Nephron progenitor cell (in vitro differentiated cells): ENCODE measurements at places on chromosomes 1 and 21.

- DNase-seq, result no peak
Measured at GRCh38 chr21:14469641-14470040, 76.5 kb downstream of the SAMSN1 start.

DNA sequence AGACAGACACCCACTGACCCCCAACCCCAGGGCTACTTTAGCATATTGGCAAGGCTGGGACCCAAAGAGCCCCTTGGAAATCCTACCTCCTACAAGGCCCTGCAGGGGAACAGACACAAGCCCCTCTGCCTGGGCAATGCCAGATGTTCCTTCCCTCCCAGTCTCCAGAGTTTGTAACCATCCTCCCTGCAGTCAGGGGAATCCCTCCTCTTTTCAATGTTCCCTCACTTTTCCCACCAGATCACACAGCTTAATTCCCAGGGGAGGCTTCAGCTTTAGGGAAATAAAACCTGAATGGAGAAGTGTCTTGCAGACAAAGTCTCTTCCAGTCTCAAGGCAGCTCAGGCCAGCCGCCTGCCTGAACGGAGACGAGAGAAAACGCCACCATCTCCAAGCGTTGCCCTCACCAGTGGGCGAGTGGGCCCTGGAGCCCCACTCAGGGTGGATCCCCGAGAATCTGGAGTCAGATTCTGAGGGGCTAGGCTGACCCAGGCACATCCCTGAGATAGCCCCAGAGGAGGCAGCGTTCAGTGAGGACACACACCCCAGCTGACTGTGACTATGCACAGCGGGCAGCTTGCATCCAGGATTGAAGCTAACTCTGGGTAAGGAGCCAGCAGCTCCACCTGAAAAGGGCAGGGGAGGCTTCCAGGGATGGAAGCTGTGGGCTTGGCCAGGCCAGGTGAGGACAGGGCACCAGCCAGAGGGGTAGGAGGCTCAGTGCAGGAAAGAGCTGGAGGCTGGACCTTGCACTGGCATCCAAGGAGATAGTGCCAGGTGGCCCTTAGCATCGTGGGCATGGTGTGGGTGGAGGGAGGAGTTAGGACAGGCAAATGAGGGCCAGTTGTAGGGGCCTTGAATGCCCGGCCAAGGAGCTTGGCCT, 44.0 kb upstream of the ZC3H12A start:
- DNase-seq, result no peak

DNA sequence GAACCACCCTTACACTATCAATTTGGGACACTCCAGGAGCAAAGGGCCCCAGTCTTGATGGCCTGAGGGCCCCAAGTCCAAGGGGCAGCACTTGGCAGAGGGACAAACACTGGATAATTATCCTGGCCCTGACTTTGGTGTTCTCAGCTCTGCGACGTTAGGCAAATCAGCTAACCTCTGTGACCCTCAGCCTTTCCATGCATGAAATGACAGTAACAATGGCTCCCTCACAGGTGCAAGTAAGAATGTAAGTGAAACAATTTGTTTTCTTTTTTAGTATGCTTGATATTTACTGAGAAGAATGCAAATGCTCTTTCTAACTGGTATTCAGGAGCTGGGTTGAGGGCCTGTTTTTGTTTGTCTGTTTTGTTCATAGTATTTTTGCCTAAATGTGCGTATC, 61.6 kb upstream of the PRDX6 start:
- DNase-seq, result no peak

DNA sequence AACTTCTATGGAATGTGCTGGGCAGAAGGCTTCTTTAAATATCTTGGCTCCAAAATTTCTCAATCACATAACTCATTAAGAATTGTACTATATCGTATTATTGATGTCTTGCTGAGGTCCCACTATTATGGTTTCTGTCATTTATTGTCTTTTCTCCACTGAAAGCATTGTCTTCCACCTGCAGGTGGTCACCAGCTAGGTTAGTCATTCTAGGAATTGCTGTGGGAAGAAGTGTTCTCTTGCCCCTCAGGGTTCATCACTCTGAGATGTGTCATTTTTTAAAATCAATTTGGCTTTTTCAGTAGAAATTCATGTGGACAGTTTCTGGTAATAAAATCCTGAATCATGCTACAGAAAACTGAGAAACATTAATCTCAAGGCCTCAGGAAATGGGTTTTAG, 66.1 kb downstream of the NCAM2 start:
- DNase-seq, result no peak

GRCh38 chr1:198637916-198638437, 863 bp upstream of the PTPRC start:
- no peak for DNase-seq

- no peak for DNase-seq
Measured at GRCh38 chr1:178651742-178652141, 73.3 kb upstream of the RALGPS2 start.

- DNase-seq, result peak; percentile 75
Measured at GRCh38 chr21:42258150-42258884, 39.4 kb downstream of the ABCG1 start.

DNA sequence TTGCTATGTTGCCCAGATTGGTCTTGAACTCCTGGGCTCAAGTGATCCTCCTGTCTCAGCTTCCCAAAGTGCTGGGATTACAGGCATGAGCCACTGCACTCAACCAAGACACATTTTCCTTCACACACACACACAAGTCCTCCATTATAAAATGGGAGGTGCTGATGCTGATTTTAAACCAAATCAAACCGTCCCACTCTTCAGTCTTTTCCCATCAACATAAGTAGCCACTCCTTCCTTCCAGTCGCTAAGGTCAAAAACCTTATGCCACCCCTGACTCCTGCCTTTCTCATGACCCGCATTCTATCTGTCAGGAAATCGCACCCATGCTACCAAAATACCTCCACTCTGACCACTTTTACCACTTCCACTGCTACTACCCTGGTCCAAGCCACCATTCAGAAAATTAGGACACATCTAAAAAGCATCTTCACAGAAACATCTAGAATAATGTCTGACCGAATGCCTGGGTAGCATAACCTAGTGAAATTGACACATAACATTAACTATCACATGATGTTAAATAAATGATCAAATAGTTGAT, 28.0 kb upstream of the IFNGR2 start:
- no peak for DNase-seq

DNA sequence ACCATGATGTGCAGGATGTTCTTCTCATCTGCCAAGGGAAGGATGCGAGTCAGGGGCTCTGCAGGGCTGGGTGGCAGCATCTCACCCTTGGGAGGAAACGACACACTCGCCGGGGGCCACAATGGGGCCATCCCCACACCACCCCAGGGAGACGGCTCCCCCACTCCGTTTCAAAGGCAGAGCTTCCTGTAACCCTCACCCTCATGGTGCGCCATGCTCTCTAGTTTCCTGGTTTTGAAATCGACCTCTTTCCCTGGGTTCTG, 20.2 kb downstream of the RIPK4 start:
- no peak for DNase-seq
